Osteoblast (primary cell): ENCODE measurements at places on chromosomes 1 and 21. TPM values are rescaled to one million over a fixed set of nuclear protein-coding genes. Genes with fewer than 3 reads are reported as not detected.

Gene ALX3
- not detected in 2 replicates for total RNA-seq

Gene GBP3
- total RNA-seq = 22.4 and 39.1 TPM in 2 replicates

Gene LAD1
- total RNA-seq = not detected in 2 replicates

Gene FLAD1
- total RNA-seq = 17.1 and 20.6 TPM in 2 replicates

Gene ZNF672
- total RNA-seq = 15.2 and 15.3 TPM in 2 replicates

DNA sequence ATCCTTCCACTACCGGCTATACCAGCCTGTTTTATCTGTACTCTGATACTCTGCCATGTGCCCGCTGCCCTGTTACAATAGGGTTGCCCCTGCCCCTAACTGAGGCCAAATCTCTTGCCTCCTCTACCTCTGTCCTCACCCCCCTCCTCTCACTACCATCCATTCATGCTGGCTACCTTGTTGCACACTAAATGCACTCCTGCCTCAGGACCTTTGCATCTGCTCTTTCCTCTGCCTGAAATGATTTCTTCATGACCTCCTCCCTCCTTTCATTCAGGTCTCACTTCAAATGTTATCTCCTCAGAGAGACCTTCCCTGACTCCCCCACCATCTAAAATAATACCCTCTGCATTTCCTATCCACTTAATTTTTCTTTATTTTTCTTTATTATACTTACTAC lies 7.7 kb upstream of the SYDE2 start:
- DNase-seq = no peak

- DNase-seq = no peak
Measured at GRCh38 chr1:59156526-59157199, 140.2 kb upstream of the FGGY start.

DNA sequence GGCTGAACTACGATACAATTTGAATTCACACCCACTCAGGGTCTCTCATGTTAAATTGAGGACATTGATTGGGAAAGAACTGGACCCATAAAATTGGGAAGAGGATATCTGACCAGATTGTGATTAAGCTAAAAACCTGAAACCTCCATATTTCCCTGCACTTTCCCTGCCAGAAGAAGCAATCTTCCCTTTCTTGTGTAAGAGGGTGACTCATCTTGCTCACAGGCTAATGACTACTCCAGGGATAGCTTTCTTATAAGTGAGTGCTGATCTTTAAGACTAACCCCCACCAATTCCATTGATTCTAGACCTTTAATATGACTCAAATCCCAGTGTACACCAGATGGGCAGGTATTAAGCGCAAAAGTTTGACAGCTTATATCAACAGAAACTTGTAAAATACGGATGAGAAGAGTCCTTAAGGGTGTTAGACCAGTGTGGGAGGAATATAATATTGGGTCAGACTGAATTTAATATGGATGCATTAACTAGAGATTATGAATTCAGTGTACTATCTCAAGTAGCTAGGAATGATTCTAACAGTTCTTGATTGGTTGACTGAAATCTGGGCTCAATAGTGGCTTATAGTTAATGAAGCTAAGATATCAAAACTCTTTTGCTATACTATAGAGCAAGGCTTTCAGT lies 12.1 kb upstream of the SGIP1 start:
- peak; percentile 87 for DNase-seq

DNA sequence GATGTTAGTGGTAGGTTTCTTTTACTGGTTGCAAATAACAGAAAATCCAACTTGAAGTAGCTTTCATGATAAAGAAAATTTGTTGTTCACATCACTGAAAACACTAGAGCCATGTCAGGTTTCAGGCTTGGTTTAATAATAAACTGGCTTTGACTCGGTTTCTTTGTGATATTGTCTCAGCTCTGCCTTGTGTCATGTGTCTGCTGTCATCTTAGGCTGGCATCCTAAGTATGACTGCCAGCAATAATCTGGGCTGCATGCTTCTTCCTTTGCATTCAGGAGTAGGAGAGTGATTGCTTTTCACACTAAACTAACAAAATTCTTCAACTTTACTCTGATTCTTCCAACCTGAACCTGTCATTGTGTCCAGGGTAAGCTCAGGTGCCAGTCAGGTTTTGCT lies 474.0 kb upstream of the B3GALT2 start:
- DNase-seq = no peak

- DNase-seq = peak; percentile 3
Measured at GRCh38 chr1:118649369-118650106, 338.6 kb downstream of the TBX15 start.

- DNase-seq = no peak
Measured at GRCh38 chr1:113672491-113672890, 86.8 kb downstream of the PHTF1 start.

DNA sequence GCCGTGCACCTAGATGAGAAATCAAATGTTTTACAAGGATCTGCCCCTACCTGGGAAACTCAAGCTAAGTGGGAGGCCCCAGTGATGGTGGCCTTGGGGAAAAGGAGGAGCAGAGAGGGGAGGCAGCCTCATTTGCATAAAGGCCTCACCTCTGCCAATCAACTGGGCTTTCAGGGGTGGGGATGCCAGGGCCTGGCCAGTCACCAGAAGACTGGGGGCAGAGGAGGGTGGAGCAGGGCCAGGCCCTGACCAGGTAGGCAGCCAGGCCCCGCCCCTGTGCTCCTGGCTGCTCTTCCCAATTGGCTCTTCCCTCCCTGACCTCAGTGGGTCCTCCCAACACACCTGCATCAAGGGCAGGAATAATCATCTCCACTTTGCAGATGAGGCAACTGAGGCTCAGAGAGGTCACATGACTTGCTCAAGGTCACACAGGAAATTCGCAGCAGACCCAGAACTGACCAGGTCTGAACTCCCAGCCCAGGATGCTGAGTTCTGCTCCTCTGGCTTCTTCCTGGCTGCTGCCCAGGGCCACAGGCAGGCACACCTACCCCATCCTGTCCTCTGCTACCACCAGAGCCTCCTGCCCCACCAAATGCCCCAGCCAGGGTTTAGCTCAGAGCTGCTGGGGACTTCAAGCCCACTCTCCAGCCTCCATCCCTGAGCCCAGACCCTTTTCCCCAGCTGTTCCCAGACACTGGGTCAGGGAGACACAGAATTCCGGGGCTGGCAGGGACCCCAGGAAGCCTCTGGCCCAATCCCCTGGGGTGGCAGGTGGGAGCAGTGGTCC lies 677.9 kb downstream of the MATN1 start:
- no peak for DNase-seq

GRCh38 chr1:9626201-9626608 lies 25.3 kb upstream of the PIK3CD start:
- peak; percentile 58 for DNase-seq

DNA sequence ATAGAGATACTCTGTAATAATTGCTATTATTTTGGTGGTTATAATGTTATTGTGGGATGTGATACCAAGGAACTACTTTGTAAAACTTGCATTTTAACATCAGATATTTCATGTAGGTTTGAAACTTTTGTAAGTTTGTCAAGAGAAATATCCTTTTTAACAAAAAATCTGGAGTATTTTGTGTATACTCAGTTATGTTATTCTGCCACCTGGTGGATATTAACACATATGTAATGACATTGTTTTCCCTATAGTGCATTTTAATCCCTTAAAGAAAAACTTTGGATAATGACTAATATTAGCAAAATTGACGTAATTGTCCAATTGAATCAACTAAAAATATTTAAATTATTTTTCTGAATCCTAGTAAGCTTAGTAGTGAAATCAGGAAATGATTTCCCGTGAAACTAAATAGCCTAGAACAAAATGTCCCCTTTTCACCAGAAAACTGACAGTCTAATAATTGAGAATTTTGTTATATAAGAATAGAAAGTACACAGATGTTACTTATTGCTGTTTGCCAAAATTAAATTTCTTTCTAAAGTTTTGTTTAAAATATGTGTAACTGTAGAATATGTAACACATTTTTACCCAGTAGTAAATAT lies 39.6 kb downstream of the KCTD3 start:
- DNase-seq = no peak

- DNase-seq = no peak
Measured at GRCh38 chr1:174746024-174746808, 253.5 kb upstream of the CACYBP start.

GRCh38 chr1:2968471-2968881 lies 52.8 kb upstream of the ACTRT2 start:
- peak; percentile 69 for DNase-seq

DNA sequence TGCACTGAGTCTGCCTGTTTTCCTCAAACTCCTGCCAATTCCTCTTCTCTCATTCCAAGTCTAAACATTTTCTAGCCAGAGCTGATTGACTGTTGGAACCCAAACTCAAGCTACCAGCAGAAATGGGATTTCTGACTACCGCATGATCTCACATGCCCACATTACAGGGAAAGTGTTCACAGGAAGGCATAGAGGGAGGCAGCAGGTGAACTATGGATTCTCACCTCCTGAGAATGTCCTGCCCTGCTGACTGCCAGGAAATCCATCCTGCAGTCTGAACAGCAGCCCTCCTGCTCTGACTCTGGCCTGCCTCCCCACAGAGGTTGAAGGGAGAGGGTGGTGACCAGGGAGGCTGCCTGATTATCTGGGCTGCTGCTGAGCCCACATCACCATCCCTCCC lies 22.5 kb downstream of the IQGAP3 start:
- DNase-seq = no peak

DNA sequence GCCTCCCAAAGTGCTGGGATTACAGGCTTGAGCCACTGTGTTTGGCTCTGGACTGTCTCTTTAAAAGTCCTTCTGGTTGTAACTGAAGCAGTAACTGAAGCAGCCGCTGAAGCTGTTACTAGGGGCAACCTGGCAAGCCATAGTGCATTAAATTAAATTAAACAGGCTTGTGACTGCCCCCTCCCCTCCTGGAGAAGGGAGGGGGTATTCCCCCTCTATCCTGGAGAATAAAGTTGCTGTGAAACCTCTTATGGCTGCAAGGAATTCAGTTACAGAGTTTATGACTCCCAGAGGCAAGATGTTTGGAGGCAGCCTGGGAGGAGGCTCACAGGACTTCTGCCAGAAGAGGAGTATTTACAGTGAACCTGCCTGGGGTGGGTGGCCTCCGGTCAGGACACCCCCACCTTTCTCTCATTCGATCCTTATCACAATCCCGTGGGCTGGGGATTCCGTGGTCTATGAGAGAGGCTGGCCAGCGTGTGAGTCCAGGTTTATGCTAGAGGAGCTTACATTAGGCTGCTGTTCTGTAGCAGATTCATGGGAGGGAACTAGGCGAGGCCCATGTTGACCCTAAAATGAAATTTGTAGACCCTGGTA lies 8.3 kb downstream of the TTC22 start:
- peak; percentile 87 for DNase-seq

GRCh38 chr1:38025664-38026063 lies 13.1 kb downstream of the UTP11 start:
- DNase-seq = peak; percentile 26

GRCh38 chr1:26181586-26182382 lies 4.5 kb downstream of the CNKSR1 start:
- peak; percentile 82 for DNase-seq

GRCh38 chr21:38985568-38986378 lies 180.0 kb downstream of the ETS2 start:
- DNase-seq = peak; percentile 97

DNA sequence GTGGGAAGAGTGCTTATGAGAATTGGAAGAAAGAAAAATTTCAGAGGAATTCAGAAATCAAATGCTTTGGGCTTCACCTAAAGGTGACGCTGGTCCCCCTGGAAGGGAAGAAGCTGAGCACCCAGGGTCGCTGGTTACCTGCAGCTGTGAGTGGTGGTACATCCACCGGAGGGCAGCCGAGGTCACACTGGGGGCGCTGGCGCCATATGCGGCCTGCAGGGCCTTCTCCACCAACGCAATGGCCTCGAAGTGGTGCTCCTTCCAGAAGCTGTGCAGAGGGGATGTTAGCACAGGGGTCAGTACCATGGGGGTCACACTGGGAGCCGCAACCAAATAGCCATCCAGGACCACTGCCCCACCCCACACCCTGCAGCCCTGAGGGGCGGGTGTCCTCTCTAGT lies 6.1 kb downstream of the AKR7A2 start:
- no peak for DNase-seq

DNA sequence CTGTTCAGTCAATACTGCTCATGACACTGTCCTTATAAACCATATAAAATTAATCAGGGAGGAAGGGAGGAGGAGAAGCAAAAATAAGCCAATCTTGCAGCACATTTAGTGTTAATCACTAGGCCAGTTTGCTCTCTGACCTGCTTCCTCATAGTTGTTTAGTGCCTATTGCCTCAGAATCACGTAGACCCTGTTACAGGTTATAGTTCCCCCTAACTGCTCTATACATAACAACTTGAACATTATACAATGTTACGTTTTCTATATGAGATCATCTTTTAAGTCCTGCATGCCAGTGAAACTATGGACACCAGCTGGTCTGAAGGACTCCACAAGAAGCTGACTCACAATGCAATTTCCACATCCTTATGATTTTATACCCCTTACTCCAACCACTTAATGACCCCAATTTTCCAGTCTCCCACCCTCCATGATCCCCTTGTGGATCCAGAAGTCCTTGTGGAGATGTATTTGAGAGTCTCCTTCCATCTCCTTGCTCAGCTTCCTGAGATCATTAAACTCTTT lies 34.9 kb upstream of the TACSTD2 start:
- no peak for DNase-seq

DNA sequence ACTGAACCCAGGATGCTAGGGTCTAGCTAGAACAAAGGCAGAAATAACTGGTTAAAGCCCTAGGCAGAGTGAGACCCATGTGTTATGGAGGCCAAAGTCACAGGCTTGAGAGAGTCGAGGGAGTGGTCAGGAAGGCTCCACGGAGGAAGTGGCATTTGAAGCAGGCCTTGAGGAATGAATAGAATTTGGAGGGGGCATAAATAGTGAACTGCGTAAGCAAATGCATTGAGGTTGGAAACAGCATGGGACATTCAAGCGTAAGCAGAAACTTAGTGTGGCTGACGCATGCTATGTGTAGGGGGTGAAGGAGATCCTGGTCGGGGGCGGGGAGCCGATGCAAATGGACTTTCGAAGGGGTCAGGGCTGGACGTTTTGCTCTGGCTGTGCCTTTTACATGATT lies 11.5 kb downstream of the AZIN2 start:
- no peak for DNase-seq

DNA sequence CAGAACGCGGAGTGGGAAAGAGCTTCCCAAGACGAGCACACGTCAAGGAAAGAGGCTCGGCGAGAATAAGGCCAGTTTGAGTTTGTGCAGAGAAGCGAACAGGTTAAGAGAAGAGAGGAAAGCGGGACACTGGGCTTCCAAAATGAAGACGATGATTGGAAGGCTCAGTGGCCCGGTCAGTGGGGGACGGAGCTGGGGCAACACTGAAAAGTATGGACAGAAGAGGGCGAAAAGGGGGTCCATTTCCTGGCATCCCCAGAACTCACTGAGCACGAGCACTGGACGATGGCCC lies 258 bp downstream of the CCT3 start:
- no peak for DNase-seq

- DNase-seq = no peak
Measured at GRCh38 chr21:36845790-36846189, 120.7 kb downstream of the HLCS start.

- peak; percentile 78 for DNase-seq
Measured at GRCh38 chr1:18299441-18300338, 181.0 kb upstream of the KLHDC7A start.

GRCh38 chr1:28273216-28273860 lies 14.0 kb downstream of the SESN2 start:
- no peak for DNase-seq

GRCh38 chr1:15337656-15338402 lies 71.9 kb upstream of the EFHD2 start:
- peak; percentile 96 for DNase-seq
